ENCODE measurements at places on chromosomes 7 and 10. TPM values are rescaled to one million over a fixed set of nuclear protein-coding genes. Genes with fewer than 3 reads are reported as not detected.

Gene PLEKHS1
- polyA plus RNA-seq = not detected

GRCh38 chr10:36506697-36507496, 618.5 kb upstream of the ANKRD30A start:
- no peak for DNase-seq

Gene GJC3
- 0.23 TPM for polyA plus RNA-seq

- peak; percentile 47 for DNase-seq
Measured at GRCh38 chr7:155796381-155797261, 15.6 kb downstream of the SHH start.

- DNase-seq = no peak
Measured at GRCh38 chr7:34385384-34385783, 272.6 kb upstream of the NPSR1 start.

- no peak for DNase-seq
Measured at GRCh38 chr7:74290553-74290950, 1.3 kb downstream of the CLIP2 start.

GRCh38 chr10:124989526-124989925, 47.6 kb downstream of the ZRANB1 start:
- DNase-seq = no peak

DNA sequence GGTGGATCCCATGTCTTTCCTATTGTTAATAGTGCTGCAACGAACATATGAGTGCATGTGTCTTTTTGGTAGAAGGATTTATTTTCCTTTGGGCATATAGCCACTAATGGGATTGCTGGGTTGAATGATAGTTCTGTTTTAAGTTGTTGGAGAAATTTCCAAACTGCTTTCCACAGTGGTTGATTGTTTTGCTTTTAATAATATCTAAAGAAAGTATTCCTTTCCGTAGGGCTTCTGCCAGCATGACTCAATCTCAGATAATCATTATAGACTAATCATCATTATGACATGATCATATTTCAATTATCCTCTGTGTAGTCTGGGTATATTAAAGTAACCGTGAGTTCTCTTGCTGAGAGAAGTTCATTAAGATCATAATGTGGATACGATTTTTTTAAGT, 110.2 kb upstream of the KMT2E start:
- no peak for DNase-seq

DNA sequence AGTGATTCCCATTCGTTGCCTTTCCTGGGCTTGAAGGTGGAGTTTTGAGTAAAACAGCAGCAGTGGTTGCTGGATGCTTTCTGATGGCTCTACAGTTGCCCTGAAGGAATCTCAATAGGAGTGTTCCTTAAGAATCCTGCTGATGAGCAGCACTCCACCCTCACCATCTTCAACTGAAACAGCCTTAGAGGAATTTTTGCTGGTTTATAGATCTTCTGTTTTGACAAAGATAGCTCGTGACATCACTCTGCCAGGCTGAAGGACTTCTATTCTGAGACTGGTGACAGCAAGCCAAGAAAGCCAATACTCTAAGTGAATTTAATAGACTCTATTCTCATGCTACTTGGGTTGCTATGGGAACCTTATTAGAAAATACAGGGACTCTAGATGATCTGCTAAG, 1014.7 kb downstream of the NRG3 start:
- no peak for DNase-seq

Gene FKBP6
- not detected for polyA plus RNA-seq

Gene SPDYE9
- not detected for polyA plus RNA-seq

- DNase-seq = no peak
Measured at GRCh38 chr10:129967579-129968019, 3.5 kb upstream of the EBF3 start.

Gene WEE2
- not detected for polyA plus RNA-seq

DNA sequence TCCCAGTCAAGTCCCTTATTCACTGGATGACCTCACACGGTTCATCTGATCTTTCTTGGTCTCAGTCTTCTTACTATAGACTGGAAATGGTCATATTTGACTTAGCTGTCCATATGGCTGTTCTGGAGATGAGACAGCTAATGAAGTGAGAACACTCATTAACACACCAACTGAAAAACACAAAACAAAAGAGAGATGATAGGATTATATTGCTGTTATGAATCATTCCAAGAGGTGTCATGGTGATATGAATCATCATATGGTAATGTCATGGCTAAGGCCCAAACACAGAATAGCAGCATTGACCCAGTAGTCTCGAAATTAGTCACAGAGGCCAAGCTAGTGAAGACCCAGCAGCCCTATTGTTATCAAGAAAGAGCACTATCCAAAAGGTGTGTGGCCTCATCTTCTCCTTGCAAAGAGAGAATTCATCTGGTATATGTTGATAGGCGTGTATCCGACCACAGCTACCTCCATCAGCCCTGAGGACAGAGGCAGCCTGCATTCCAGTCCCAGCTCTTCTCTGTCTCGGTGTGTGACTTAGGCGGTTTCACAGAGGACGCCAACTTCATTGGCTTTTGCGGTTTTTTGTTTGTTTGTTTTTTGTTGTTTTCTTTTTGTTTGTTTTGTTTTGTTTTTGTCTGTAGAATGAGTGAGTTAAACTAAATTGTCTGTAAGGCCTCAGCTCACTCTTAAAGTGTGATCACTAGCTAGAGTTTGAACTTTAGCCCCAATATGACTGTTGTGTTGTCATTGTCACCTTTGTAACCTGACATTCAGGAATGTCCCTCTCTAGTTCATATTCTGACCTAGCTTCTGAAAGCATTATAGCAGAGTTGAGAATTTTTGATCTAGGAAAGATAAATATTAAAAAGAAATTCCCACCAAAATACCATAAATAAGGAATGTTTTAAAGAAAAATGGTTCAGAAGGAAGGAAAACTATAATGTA, 97.4 kb upstream of the PDCD4 start:
- peak; percentile 59 for DNase-seq

Gene SPDYE6
- 0.14 TPM for polyA plus RNA-seq

DNA sequence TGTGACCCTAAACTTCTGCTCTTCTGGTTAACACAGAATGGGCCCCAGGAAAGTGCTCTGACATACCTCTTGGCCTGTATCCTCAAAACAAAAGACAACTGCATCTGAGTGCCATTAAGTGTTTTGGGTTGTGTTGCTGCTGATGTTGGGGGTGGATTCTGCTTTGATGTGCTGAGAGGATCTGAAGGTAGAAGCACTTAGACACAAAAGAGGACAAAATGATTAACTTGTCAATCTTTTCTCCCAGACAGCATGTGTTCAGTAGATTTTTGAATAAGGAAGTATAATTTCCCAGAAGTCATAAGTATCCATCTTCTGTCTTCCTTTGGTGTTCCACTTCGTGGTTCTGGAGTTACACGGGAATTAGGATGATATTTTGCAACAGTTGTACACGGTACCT, 16.1 kb upstream of the TMEM178B start:
- DNase-seq = no peak

- DNase-seq = no peak
Measured at GRCh38 chr10:46235705-46236545, 50.9 kb upstream of the ANTXRL start.

GRCh38 chr10:50387732-50388073, 136.4 kb upstream of the ASAH2 start:
- DNase-seq = no peak

GRCh38 chr7:22871661-22872060, 49.0 kb upstream of the TOMM7 start:
- no peak for DNase-seq

Gene DNAH11
- not detected for polyA plus RNA-seq

Gene AKR1C8
- not detected for polyA plus RNA-seq

GRCh38 chr7:100080907-100081534, 502 bp downstream of the ZNF3 start:
- no peak for DNase-seq

GRCh38 chr7:882336-883035, 6.1 kb downstream of the GET4 start:
- DNase-seq = no peak

DNA sequence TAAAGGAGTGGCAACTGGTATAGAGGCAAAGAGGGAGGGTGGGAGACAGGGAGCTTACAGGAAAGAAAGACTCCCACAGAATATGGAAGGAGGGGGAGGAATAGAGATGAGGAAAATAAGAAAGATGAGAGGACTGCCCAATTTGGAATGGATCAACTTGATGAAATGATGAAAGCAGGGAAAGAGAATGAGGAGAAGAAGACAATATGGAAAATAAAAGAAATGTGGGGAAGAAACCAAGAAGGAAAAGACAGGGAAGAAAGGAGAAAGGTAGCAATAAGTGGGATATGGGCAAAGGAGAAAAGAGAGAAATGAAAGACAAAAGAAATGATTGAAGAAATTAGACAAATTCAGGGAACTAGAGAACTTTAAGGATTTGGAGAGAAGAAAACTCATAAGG, 3.0 kb downstream of the KEL start:
- no peak for DNase-seq

DNA sequence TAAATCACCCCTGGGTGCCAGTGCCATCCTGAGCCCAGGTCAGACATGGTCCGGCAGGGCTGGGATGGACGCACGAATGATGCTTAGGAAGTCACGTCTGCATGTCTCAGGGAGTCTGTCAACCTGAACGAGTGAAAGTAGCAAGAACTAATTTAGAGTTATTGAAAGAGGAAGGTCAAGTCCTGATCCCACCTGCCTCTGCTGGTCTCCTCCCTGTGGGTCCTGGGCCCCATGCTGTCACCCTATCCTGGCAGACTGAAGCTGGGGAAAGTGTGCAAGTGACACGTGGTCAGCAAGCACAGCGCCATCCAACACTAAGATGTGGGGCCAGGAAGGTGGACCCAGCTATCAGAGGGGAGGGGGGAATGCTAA, 26.1 kb upstream of the GRID1 start:
- no peak for DNase-seq

GRCh38 chr10:66931340-66931948, 5.6 kb downstream of the LRRTM3 start:
- DNase-seq = peak; percentile 3

Gene CDH23
- 1.8 TPM for polyA plus RNA-seq

Gene HTR7
- not detected for polyA plus RNA-seq

Gene LRIT2
- not detected for polyA plus RNA-seq

GRCh38 chr7:43584195-43584586, 1.3 kb downstream of the STK17A start:
- peak; percentile 45 for DNase-seq

DNA sequence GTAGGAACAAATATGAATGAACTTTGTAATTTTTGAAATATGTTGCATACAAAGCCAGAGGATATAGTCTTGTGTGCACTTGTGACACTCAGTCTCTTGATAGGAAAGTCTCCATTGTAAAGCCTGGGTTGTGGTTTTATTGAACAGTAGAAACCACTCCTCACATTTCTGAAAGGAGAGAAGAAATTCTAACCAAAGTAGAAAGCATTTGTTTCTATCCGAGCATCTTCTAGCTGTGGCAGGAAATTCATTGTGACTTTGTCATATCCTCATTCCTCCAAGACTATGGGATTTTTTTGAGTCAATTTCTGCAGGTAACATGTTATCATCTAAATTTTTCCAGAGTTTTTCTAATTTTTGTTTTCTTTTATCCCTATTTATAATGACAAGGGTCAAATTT, 55.5 kb upstream of the NCF1 start:
- DNase-seq = no peak

DNA sequence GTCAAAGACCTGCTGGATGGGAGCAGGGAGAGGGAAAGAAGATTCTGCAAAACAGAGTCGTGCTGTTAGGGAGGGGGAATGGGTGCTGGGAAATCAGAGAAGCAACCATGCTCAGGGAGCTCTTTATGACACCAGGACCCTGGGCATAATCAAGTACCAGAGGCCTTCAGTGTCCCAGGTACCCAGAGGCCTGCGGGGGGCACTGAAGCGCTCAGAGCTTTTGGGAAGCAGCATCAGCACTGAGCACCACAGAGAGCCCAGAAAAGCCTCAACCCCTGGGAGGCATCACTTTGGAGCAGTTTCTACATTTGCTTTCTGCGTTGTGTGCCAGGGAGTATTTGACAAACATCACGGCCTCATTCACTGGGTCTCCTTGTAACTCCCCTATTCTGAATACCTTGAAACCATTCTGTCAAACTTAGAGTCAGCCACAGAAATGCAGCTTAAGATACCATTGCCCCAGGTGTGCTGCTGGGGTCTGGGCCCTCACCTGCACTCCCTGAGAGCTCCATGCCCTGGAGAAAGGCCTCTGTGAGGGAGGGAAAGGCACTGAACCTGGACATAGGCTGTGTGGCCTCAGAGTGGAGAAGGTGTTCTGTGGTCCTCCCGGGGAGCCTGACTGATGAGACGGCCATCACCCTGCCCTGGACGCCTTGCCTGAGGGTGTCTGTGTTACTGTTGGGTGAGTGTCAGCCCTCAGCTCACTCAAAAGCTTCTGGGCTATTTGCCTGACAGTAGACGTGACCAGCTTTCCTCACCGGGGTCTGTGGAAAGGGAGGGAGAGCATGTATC, 37.1 kb downstream of the CXCL12 start:
- DNase-seq = no peak

Gene GCK
- not detected for polyA plus RNA-seq

Gene GNAT3
- not detected for polyA plus RNA-seq

Gene SYNPO2L
- not detected for polyA plus RNA-seq

- DNase-seq = no peak
Measured at GRCh38 chr7:132805766-132806165, 229.5 kb upstream of the PLXNA4 start.

All from CD4-positive, alpha-beta memory T cell (primary cell).